ENCODE measurements at places on chromosomes 4 and X.

GRCh38 chr4:28351826-28352225 is 1491.2 kb downstream of the STIM2 start:
- no peak for DNase-seq

- DNase-seq: no peak
Observed at GRCh38 chr4:118801895-118802575, 33.9 kb downstream of the SEC24D start.

GRCh38 chr4:58413849-58414248 is 1303.7 kb upstream of the IGFBP7 start:
- DNase-seq: no peak

GRCh38 chrX:34584781-34585180 is 72.3 kb downstream of the TMEM47 start:
- DNase-seq: no peak

DNA sequence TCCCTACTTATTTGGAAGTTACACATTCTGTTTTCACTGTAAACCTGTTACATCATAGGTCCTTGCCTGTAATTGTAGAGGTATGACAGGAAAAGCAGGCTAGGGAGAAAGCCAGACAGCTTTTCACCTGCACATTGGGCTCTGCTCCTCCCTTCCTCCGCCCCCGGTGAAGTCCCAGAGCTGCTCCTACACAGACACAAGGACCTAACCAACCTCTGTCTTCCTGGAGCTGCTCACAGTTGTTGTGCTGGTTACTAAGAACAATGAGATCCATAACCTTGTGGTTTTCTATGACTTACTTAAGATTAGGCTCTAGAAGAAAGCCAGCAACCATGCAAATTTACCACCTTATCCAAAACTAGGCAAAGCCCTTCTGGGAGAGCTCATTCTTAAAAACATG is 40.0 kb downstream of the MOSPD2 start:
- DNase-seq: no peak

- DNase-seq: peak; percentile 73
Observed at GRCh38 chr4:168511780-168512489, 15.1 kb downstream of the PALLD start.

DNA sequence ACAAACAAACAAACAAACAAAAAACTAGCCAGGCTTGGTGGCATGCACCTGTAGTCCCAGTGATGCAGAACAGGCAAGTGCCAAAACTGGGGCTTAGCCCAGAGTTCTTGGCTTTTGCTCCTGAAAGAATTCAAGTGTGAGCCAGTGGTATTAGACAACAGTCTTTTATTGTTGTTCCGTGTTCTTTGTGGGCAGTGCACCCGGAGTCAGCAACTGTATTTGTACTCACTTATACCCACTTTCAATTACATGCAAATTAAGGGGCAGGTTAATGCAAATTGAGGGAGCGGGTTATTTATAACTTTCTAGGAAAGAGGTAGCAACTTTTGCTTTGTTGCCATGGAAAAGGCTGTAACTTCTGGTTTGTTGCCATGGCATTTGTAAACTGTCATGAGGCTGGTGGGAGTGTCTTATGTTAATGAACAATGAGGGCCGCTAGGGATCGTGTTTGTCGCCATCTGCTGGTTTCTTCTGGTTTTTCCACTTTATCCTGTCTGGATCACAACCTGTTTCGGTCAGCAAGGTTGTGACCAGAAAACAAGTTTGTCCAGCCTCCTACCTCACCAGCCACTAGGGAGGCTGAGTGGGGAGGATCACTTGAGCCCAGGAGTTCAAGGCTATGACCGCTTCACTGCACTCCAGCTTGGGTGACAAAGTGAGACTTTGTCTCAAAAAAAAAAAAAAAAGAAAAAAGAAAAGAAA is 88.8 kb upstream of the ESX1 start:
- peak; percentile 28 for DNase-seq

- DNase-seq: no peak
Observed at GRCh38 chr4:8087921-8088495, 70.6 kb downstream of the ABLIM2 start.

GRCh38 chr4:25485104-25485503 is 108.0 kb downstream of the ANAPC4 start:
- DNase-seq: no peak

DNA sequence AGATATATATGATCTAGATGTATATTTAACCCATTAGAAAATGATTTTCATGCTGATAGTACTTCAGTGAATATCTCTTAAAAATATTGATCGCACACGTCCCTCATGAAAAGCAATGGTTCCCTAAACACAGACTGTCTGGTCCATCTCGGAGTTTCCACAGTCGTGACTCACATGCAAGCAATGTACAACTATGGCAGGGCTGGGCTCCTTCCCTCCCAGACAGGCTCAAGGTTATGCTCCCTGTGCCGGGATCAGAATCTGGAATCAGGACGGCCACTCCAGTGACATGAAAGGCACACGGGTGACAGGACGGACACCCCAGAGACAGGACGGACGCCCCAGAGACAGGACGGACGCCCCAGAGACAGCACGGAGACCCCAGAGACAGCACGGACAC is 40.2 kb upstream of the PPP2R3B start:
- no peak for DNase-seq

DNA sequence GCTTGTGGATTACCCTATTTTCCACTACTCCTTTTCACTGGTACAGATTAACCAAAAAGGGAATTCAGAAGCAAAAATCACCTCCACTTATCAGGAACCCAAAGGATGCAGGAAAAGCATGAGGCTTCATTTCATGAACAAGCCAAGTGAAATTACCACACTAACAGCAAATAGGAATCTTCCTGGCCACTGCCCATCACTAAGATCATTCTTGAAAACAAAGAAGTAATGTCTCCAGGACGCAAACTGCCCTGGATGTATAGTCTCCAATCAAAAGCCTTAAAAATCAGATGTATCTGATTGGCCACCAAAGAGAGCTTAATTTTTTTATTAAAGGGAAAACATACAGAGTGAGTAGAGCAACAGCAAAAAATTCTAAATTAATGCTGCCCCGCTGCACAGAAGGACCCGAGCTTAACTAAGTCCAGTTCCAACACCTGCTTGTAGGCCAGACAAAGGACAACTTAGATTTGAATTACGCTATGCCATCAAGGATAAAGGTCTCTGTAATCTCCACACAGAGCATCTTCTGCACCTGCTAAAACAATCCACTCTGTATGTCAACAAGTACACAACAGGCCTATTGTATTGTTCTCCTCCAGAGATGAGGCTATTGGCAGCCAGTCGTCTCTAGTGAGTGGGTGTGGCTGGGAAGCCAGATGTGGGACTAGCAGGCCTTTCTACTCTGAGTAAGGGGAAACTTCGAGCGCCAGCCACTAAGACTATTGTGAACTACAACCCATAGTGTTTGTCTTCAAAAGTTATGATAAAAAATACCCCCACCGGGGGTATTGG is 12.4 kb downstream of the ZDHHC9 start:
- no peak for DNase-seq

DNA sequence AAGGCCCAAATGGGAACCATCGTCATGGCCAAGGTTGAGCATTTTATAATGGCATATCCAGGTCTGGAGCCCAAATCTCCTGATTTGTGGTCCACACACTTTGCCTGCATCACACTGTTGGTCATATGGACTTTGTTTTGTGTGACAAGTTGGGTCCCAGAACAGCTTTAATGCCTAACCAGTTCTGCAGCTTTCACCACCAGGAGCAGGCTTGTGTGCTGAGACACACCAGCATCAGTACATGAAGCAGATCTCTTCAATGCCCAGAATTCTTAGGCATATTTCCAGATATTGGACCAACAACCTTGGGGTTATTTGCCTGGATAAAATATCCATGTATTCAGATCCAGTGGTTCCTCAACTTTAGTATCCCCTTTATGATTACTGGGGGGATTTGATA is 371.3 kb downstream of the FBXW7 start:
- DNase-seq: no peak

- no peak for DNase-seq
Observed at GRCh38 chr4:104022226-104022625, 302.4 kb upstream of the TACR3 start.

- DNase-seq: peak; percentile 15
Observed at GRCh38 chrX:136779346-136779781, 1.4 kb downstream of the ARHGEF6 start.

DNA sequence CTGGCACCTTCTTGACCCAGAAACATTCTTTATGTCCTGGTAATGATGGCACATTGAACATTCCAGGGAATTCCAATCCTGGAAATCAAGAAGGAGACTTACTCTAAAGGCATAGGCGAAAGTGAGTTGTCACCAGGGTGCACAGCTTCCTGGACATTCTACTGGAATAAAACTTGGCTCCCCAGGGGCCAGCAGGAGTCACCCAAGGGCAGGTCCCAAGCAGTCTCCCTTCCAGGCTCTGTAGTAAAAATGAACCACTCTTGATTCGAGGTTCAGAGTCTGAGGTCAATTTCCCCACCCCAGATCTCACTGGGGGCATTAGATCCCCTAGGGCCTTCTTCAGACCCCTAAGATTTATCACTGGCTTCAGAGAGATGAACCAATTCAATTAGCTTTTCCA is 338.7 kb upstream of the GATB start:
- DNase-seq: peak; percentile 17

- DNase-seq: peak; percentile 48
Observed at GRCh38 chrX:154096140-154097002, 1.1 kb downstream of the MECP2 start.

DNA sequence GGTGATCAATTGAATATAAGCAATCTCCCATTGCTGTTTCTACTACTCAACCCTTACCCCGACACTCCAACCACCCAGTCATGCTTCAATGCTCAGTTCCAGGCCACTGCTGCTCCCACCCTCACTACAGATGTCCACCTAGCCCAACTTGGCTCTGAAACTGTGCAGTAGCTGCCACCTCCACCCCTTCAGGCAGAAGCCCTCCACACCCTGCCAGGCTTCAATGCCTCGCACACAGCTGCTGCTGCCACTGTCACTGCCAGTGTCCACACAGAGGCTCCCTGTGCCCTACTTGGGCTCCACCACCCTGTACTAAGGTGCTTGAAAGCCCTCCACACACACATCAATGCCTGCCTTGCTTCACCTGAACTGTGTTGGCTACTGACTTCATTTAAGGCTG is 34.6 kb downstream of the LAMTOR3 start:
- no peak for DNase-seq

GRCh38 chr4:773214-773613 is 52.7 kb downstream of the CPLX1 start:
- DNase-seq: no peak

DNA sequence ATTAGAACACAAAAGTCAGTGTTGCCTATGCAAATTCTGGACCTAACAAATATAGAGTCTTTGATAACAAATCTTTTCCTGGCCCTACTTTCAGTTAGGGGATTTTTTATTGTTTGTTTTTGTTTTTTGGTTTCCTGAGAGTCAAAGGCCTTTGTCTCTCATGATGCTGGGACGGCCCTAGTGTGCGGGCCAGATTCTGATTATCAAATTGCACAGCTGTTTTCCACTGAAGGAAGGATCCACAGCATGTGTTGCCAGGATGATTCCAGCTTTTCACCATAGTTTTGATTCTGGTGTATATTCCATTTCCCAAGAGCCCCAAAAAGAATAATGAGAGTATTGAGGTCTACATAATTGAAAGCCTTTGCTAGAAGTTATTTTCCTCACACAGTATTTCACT is 248.2 kb downstream of the CAMK2D start:
- DNase-seq: no peak

DNA sequence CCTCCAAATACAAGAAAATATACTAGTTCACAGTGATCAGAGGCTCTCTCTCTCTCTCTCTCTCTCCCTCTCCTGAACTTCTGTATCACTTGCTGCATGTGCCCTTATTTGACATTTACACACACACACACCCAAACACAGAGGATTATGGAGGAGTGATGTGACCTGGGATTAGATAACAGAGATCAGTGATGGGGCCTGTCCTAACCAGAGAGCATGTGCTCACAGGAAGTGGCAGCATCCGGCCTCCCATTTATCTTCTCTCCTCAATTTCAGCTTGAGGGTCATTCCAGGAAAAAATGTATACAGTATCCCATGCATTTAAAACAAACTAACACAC is 143.0 kb downstream of the TSPAN5 start:
- DNase-seq: no peak

DNA sequence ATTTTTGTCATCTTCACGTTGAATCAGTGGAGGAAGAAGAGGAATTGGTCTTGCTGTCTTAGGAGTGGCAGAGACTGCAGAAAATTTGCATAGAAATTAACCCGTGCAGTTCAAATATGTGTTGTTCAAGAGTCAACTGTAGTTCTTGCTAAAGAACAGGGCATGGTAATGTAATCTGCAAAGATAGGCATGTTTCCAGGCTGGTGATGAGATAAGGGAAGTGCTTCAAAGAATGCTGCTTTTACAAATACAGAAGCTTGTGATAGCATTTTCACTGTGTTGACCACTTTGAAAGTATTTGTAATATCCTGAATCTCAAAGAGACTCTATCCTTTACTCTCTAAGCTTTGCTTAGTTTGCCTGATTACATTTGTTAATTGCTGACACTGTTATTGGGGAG is 60.1 kb downstream of the PRRG1 start:
- no peak for DNase-seq

DNA sequence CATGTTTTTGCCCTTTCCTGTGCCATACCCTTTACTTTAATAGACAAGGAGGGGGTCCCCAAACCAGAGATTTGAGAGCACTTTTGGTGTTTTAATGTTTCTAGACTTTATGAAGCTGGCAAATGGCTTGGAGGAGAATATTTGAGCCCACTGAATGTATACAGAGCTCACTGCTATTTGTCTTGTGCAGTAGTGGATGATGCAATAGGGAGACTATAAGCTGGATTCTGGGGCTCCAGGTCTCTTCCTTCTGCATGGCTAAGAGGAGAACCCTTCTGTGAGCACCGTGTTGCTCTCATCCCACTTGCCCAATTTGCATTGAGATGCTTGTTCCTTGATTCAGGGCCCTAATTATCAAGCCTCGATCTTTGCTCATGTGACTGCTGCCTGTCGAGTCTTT is 8.9 kb upstream of the PUDP start:
- no peak for DNase-seq

DNA sequence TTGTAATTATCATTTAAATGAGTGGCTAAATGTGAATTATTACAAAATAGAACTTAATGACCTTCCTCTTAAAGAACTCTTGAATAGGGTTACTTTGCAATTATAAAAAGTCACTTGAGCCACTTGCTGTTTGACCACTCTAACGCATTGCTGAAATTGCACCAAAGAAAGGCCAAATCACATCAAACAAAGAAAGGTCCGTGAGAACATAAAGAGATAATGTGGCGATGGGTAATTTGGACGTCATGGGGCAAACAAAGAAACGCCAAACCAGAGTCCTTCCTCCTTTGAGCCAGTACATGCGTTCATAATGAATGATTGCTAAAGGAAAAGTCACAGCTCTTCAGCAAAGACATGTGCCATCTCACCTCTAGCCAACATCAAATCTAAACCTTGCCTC is 229.8 kb upstream of the STS start:
- no peak for DNase-seq

- no peak for DNase-seq
Observed at GRCh38 chr4:79759793-79760192, 313.2 kb downstream of the ANTXR2 start.

- no peak for DNase-seq
Observed at GRCh38 chr4:8238515-8239053, 31.0 kb upstream of the HTRA3 start.

- no peak for DNase-seq
Observed at GRCh38 chr4:167190379-167190778, 43.9 kb downstream of the SPOCK3 start.

GRCh38 chr4:155487210-155487609 is 110.4 kb upstream of the MAP9 start:
- no peak for DNase-seq
